ENCODE measurements at places on chromosomes 16 and 17.

DNA sequence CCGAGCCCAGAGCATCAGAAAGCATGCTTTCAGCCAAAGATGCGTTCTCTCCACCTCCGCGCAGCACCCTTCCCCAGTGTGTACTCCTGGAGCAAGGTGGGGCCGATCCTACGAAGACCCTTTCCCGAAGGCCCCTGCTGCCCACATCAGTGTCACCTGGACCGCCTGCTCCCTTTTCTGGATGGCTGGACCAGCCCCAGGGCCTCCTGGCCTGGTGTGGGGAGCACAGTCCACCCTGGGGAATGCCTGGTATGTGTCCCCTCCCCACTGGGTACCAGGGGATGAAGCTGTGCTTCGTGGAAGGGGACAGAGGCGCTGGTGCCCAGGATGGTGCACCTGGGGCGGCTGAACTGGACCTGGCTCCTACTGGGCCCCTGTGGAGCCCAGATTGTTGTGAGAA lies 173.8 kb downstream of the SEC14L1 start:
- no peaks in the 10 kb centered on the region for H3K36me3 ChIP-seq
- DNase-seq, result peak; percentile 38
- H3K27ac ChIP-seq, result no peak overlapping the region
- no peak overlapping the region for H3K4me3 ChIP-seq

DNA sequence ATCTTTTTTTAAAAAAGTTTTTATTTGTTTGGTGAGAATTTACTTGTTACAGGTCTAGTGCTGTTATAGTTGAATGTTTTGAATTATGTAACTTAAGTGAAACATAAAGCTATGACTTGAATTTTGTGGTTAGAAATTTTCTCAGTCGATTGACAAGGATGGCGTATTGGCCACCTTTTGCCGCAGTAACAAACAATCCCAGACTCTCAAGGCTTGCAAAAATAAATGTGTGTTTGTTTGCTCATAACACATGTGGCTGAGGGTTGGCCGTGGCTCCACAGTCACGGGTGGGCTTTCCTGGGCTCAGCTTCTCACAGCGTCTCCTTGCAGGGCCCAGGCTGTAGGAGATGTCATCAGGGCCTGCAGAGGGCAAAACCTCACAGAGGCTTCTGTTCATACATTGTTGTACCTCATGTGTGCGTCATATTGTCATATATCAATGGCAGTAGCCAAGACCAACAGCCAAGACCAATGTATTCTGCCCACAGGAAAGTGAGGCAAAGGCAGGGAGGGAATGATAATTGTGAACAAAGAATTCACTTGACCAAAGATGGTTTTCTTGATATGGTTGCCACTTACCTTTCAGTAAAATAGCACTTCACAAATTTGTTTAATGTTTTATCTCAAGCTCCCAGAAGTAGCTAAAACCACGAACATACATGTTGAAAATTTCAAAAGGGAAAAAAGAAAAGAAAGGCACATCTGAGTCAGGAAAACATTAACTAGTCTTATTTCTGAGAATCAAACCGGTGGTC lies 93.5 kb downstream of the WWOX start:
- DNase-seq, result no peak
- no peak overlapping the region for H3K4me3 ChIP-seq
- no peaks in the 10 kb centered on the region for H3K27me3 ChIP-seq
- no peaks in the 10 kb centered on the region for H3K36me3 ChIP-seq
- peaks cover 6% of the 10 kb centered on the region for H3K4me1 ChIP-seq

DNA sequence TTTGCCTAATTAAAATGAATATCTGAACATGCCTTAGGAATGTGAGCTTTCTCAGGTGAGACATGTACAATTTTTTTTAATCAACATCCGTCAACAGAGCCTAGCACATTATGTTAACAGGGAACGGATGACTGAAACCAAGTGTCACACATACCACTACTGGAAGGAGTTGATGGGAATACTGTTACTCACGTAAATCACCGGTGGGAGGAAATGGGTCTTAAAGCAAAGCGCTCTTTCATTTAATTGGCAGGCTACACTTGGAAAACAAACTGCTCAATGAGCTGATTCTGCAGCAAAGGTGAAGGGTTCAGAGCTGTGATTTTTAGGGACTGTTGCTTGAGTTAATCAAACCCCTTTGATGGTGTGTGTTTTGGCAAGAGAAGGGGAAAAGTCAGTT lies 4.8 kb downstream of the CPPED1 start:
- no peaks in the 10 kb centered on the region for H3K27me3 ChIP-seq
- no peak overlapping the region for H3K27ac ChIP-seq
- H3K4me3 ChIP-seq, result no peak overlapping the region
- H3K4me1 ChIP-seq, result peaks cover 31% of the 10 kb centered on the region
- no peak for DNase-seq

DNA sequence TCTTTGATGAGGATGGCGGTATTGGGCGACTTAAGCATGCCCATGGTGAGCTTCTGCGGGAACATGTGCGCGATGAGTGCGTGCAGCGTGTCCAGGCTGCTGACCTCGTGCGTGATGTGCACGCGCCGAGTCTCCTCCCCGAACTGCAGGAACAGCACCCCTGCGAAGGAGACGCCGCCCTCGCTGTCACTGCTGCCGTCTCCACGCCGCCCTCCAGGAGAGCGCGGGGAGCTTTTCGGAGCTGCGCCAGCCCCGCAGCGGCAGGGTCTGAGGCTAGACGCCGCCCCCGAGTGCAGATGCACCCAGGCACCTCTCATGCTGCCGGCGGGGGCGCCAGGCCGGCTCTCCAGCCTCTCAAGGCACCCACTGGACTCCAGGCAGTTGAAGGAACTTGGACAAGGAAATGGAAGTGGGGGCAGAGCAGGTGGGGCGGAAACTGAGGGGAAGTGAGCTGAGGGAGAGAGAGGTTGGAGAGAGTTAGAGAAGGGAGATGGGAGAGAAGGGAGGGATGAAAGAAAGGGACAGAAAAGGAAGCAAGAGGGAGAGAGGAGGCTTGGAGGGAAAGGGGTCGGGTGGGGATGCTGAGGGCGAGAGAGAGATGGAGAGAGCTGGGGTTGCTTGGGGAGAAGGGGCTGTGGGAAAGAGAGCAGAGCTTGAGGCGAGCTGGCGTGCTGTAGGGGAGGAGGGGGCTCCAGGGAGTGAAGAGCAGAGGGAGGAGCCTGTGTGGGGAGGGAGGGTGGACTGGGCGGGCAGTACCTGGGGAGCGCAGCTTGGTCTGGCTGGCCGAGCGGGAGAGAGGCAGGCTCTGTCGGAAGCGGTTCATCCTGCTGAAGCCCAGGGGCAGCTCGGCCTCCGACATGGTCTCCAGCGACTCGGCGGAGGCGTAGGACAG lies 42.1 kb downstream of the SRCIN1 start:
- no peak overlapping the region for H3K27ac ChIP-seq
- no peak for DNase-seq
- peaks cover 19% of the 10 kb centered on the region for H3K4me1 ChIP-seq
- no peak overlapping the region for H3K4me3 ChIP-seq

DNA sequence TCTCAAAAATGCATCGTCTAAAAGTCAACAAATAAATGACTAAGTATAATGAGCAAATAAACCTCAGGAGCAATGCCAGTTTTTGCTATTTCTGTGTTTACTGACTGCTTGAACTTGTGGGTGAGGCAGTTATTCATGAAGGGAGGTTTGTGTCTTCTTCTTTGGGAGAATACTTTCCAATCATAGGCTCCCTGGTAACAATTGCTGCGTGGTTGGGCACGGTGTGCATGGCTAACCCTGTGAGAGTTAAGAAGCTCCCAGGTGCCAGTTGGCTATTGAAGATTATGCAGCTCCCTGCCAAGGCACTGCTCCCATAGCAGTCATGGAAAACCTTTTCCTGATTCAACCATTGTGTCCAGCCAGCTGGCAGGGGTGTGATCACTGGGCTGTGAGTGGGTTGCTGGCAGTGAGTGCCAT lies 775.9 kb upstream of the GOT2 start:
- H3K27ac ChIP-seq, result no peak overlapping the region
- H3K36me3 ChIP-seq, result no peaks in the 10 kb centered on the region
- no peaks in the 10 kb centered on the region for H3K27me3 ChIP-seq
- no peak for DNase-seq
- H3K4me3 ChIP-seq, result no peak overlapping the region

- H3K4me3 ChIP-seq, result no peak overlapping the region
- no peaks in the 10 kb centered on the region for H3K4me1 ChIP-seq
- no peak overlapping the region for H3K27ac ChIP-seq
Observed at GRCh38 chr16:50909831-50910735, 168.2 kb downstream of the CYLD start.

DNA sequence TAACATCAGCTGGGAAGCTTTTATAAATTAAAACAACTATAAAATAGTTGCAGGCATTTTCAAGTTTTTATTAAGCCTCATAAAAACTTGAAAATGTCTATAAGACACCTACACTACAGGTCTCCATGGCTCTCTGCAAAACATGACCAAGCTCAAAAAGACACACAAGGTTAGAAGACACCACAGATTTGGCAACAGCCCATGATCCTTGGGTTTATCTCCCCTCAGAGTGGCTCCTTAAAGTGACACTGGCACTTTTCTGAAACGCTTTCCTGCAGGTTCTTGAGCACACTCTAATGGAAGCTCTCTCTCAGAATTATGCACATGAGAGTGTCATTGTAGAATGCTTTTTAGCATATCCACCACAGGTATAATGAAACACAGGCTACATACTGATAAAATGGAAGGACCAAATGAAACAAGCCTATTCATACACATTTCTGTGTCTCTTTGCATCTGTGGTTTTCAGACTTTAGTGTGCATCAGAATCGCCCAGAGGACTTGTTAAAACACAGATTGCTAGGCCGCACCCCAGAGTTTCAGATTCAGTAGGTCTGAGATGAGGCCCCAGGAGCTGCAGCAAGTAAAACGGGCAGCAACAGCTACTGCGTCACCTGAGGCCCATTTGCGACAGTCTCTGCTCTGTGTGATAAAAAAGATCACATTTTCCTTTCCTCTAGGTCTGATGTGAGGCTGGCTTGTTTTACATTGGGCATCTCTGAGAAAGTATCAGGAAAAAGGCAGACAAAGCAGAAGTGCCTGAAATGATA lies 75.0 kb upstream of the WSB1 start:
- H3K4me1 ChIP-seq, result peaks cover 10% of the 10 kb centered on the region
- H3K27me3 ChIP-seq, result peaks cover 5% of the 10 kb centered on the region
- H3K36me3 ChIP-seq, result no peaks in the 10 kb centered on the region
- H3K4me3 ChIP-seq, result peak overlapping the region; percentile 23
- DNase-seq, result no peak
- H3K27ac ChIP-seq, result peak overlapping the region; percentile 38

- no peaks in the 10 kb centered on the region for H3K27me3 ChIP-seq
- peaks cover 31% of the 10 kb centered on the region for H3K4me1 ChIP-seq
- peak within 1 kb of the TSS; percentile 94 for H3K27ac ChIP-seq
- H3K36me3 ChIP-seq, result no peaks in the 10 kb centered on the region
- DNase-seq, result peak; percentile 87
Observed at GRCh38 chr17:64661976-64662773, at the start of gene SMURF2. Gene SMURF2, minus strand, starts transcription at chr17:64662307. Its CDS starts 427 bp downstream, at chr17:64661880.

GRCh38 chr17:3693829-3694231 lies 2.1 kb downstream of the P2RX5 start:
- peaks cover 30% of the 10 kb centered on the region for H3K36me3 ChIP-seq
- peak; percentile 94 for DNase-seq
- no peaks in the 10 kb centered on the region for H3K27me3 ChIP-seq
- H3K4me3 ChIP-seq, result peak overlapping the region; percentile 95
- H3K4me1 ChIP-seq, result peaks cover 47% of the 10 kb centered on the region
- H3K27ac ChIP-seq, result peak overlapping the region; percentile 92

GRCh38 chr16:85353839-85354685 lies 241.8 kb upstream of the CIBAR2 start:
- no peak for DNase-seq
- no peak overlapping the region for H3K4me3 ChIP-seq
- no peaks in the 10 kb centered on the region for H3K4me1 ChIP-seq
- H3K27ac ChIP-seq, result no peak overlapping the region

- no peaks in the 10 kb centered on the region for H3K27me3 ChIP-seq
- no peaks in the 10 kb centered on the region for H3K36me3 ChIP-seq
Observed at GRCh38 chr16:48963901-48964615, 317.6 kb downstream of the CBLN1 start.

DNA sequence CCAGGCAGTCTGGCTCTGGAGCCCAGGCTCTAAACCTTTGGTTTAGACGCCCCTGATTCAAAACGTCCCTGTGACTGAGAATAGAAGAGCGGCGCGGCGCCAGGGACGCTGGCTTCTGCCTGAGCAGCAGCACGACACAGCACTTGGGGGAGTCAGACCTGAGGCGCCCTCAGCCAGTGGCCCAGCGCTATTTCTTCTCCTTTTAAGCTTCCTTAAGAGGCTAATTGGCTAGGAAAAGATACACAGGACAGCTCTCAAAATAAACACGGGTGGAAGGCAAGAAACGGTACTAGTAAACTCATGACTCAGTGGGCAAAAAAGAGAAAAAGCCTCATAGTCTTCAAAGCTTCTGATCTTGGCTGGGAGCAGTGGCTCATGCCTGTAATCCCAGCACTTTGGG lies 34.9 kb downstream of the GTF3C1 start:
- no peak for DNase-seq
- H3K4me3 ChIP-seq, result no peak overlapping the region
- H3K27me3 ChIP-seq, result no peaks in the 10 kb centered on the region

GRCh38 chr17:1164935-1165556 lies 14.7 kb downstream of the ABR start:
- no peak overlapping the region for H3K4me3 ChIP-seq
- no peak overlapping the region for H3K27ac ChIP-seq
- H3K27me3 ChIP-seq, result no peaks in the 10 kb centered on the region
- H3K36me3 ChIP-seq, result no peaks in the 10 kb centered on the region
- no peak for DNase-seq

DNA sequence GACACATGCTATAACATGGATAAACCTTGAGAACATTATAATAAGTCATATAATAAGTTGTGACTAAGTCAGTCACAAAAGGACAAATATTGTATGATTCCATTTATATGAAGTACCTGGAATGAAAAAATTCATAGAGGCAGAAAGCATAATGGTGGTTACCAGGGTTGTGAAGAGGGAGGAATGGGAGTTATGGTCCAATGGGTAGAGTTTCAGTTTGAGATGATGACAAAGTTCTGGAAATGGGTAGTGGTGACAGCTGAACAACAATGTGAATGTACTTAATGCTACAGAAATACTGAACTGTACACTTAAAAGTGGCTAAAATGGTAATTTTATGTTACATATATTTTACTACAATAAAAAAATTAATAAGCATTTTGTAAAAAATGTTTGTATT lies 49.7 kb downstream of the MYO1D start:
- no peaks in the 10 kb centered on the region for H3K36me3 ChIP-seq
- no peak overlapping the region for H3K4me3 ChIP-seq
- H3K4me1 ChIP-seq, result peaks cover 9% of the 10 kb centered on the region
- H3K27ac ChIP-seq, result no peak overlapping the region

DNA sequence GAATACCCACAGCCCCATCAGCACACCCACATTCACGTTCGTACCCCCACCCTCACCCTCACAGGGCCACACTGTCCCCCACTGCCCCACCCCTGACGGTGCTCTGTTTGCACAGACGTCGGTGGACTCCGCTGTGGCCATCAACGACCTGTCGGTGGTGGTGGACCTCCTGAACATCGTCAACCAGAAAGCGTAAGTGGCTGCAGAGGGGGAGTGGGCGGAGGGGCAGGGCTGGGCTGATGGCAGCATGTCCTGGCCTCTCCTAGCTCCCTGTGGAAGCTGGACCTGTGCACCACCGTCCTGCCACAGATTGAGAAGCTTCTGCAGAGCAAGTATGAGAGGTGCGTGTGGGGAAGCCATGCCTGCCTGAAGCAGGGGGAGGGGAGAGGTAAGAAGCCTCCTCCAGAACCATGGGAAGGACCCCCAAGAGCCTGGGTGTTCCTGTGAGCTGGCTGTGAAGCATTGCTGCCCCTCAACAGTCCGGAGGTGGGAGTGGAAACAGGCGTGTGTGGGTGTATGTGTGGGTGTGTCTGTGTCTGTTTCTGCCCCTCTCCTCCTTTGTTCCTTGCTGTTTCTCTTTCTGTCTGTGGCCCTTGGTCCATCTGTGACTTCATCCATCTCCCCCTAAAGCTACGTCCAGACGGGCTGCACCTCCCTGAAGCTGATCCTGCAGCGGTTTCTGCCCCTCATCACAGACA lies 20.3 kb downstream of the KATNB1 start:
- H3K4me1 ChIP-seq, result peaks cover 9% of the 10 kb centered on the region
- H3K27me3 ChIP-seq, result no peaks in the 10 kb centered on the region
- H3K4me3 ChIP-seq, result no peak overlapping the region
- H3K27ac ChIP-seq, result peak overlapping the region; percentile 51
- H3K36me3 ChIP-seq, result no peaks in the 10 kb centered on the region
